Cardiac septum (tissue), 1 donor: ENCODE measurements at places on chromosomes 11 and 22.
A peak's percentile ranks its signal among the peaks of the same experiment; 100 is the strongest.

DNA sequence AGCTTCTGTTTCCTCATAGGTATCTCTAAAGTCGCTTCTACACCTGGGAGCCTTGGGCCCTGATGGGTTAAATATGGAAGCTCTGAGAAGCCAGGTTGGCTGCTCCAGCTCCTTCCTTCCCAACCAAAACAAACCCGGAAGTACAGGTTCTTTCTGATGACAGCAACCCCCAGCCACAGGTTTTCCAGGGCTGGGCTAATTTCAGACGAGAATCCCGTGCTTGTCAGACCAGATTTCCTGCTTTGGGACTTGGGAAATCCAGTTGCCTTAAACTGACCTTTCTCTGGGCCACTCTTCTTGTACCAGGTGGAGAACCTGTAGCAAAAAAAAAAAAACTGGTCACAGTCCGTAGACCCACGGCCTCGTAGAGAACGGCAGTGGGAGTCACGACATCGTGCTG lies 51.9 kb downstream of the RBX1 start:
- no peak for DNase-seq

DNA sequence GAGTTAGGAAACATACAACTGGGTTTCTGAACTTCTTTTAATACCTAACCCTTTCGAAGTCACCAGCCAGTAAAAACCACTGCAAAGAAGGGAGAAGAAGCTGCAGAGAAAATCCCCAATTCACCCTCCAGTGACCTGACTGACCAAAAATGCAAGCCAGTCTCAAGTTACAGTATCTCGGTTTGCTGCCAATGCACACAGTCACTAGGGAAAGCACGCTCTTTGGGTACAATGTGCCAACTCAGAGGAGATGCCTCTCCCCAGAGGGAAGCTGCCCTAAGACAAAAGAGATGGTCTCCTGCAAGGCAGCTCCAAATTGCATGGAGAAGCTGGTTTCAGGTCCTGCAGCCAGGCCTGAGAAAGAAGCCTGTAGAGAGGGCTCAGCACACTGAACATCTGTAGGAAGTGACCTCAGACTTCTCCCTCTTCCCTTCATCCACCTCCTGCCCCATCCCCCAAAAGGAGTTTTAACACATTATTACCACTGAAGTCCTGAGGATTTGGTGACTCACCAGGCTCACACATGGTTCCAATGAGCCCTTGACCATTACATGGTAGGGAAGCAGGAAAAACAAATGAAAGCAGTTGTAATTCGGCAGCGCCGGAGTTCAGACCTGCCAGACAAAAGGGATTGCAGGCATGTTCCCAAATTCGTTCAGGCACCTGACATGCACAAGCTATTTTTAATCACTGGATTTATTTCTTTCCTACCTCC lies 90.1 kb downstream of the ETS1 start:
- no peak for DNase-seq

GRCh38 chr11:18235394-18236334 lies 938 bp downstream of the SAA4 start:
- no peak for DNase-seq

GRCh38 chr11:126722956-126723664 lies 277.5 kb downstream of the KIRREL3 start:
- DNase-seq: no peak

GRCh38 chr11:60970369-60970774 lies 1.1 kb upstream of the CD6 start:
- peak; percentile 86 for DNase-seq

- no peak for DNase-seq
Measured at GRCh38 chr22:33220476-33221080, 162.4 kb upstream of the SYN3 start.

DNA sequence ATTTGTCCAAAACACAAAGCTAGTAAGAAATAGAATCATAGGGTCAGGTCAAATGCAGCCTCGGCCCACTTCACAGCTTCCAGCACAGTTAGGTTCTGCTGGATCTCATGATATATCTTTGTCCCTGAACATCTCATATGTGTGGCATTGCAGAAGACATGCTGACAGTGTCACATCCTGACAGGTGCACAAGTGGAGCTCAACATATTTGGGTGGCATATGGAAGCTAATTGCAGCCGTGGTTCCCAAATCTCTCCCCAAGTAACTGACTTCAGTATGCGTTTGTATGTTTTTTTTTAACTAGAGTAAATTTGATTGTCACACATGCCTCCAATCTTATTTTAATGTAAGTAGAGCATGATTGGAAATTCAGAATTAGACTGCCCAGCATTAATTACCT lies 33.4 kb downstream of the NAV2 start:
- peak; percentile 33 for DNase-seq

DNA sequence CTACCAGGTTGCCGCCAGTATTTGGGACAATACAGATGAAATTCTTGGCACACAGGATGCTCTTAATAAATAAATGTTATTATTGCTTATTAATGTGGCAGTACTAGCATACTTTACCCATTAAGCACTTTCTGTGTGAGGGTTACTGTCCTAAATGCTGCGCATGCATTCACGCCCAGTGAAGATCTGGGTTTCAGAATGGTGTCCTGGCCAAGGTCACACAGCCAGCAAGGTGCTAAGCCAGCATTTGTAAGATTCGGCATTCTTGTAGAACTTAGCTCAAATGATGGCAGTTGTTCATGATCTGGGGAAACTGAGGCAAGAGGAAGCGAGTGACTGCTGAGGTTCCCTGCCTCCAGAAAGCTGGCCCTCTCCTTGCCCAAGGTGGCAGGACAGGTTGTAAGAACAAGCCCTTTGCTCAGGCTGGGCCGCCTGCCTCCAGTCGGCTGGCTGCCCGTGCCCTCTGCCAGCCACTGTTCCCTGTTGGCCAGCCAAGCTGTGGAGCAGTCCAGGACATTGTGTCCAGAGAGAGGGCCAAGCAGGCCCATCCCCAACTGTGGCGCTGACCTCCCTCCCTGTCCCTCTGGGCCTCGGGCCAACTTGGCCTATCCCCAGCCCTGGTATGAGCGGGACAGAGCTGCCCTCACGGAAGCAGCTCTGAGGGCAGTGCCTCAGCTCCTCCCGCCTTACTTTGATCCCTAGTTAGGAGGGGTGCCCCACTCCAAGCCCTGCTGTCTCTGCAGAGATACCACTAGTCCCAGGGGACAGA lies 28.8 kb downstream of the TOB2 start:
- peak; percentile 94 for DNase-seq

DNA sequence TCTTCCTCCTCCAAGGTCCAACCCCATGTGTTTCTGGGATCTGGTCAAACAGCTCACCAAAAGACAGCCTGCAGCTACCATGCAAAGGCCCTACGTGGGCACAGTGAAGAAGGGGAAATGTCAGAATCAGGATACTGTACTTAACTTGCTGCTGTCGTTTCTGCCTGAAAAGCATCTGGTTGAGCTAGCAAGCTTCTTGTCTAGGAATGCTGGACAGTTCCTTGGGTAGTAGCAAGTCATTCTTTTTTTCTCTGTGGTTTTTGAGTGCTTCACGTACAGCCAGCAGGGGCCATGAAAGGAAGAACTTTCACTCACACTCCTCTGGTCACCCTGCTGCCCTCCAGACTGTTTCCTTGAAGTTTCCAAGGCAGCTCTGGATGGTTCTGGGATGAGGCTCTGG lies 24.7 kb downstream of the RCOR2 start:
- no peak for DNase-seq

DNA sequence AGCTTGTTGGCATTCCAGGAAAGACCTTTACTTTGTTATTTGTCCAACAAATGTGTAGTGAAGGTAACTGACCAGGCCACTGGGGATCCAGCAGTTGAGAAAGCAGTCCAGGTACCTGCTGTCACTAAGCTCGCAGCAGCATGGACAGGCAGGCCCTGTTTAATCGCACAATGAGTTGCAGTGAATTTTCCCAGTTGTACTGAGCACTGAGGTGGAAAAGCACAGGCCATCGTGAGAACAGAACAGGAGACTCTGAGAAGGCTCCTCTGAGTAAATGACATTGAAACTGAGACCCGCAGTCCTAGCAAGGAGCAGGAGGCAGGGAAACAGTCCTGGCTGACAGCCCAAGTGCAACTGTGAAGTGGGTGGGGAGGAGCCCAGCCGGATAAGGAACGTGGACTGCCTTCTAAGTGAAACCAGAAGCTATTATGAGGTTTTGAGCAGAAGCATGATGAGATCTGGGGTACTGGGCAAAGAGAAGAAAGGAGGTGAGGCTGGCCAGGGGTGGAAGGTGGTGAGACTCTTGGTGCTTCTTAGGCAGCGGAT lies 39.8 kb upstream of the CDON start:
- no peak for DNase-seq

GRCh38 chr11:124570160-124570559 lies 363 bp downstream of the OR8A1 start:
- DNase-seq: no peak

DNA sequence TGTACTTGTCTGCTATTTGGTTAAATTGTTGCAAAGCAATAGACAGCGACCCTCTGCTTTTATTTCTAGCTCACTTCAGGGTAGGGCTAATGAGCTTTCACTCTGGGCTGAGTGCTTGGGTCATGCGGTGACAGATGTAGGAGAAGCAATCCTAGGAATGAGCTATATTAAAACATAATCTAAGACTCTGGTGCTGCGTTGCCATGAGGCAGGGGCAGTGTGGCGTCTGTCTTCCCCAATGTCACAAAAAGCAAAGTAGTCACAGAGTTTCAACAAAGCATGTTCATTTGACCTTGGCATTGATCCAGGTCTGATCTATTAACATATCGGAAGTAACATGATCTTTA lies 55.5 kb upstream of the GRAMD1B start:
- no peak for DNase-seq

DNA sequence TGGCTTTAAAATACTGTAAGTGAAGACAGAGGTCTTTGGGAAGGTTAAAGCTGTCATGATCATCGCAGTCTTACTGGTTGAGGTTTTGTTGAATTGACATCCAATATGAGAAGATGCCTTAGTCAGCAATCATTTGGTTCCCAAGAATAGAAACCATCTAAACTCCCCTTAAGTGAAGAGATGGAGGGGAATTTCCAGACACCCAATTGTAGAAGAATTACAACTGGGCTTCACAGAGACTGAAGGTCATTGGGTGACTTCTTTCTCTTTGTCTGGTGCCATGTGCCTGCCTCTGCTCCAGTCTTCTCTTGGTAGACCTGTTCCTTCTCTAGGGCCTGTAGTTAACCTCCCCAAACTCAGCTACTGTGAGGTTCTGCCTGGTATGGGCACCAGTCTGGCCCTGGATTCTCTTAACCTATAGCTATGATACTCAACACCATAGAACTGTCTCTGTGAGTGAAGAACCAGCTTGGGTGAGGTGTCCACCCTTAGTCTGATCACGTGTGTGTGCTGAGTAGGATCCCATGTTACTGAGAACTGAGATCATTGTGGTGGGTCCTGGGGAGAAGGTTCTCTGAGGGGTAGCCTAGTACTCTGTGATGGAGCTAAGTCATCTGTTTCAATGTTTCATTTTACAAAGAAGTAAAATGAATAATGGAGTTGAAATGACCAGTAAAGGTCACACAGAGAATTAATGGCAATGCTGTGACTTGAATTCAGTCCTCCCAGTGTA lies 182.5 kb downstream of the CSNK2A3 start:
- no peak for DNase-seq
